ENCODE measurements at places on chromosomes 5 and 9.

- no peak for DNase-seq
Observed at GRCh38 chr9:75033791-75034473, 5.8 kb upstream of the CARNMT1 start.

- DNase-seq = peak; percentile 15
Observed at GRCh38 chr9:81588148-81588871, 101.0 kb downstream of the TLE1 start.

DNA sequence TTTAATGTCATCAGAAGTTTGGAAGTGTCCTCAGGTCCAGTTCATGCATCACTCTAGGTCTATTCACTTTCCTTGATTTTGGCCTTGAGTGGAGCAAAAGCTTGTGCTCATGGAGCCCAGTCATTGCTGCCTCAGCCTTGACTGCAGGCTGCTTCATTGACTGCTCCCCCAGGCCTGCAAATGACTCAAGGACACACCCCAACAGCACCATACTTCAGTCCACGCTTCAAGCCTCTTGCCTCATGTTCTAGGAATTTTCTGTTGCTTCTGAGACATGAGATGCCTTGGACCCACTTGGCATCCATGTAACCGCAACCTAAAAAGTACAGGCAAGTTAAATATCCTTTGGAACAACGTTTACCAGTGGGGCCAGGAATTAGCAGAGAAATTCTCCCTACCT is 193.7 kb downstream of the PIK3R1 start:
- no peak for DNase-seq

- DNase-seq = no peak
Observed at GRCh38 chr5:120101771-120102170, 362.3 kb upstream of the PRR16 start.

DNA sequence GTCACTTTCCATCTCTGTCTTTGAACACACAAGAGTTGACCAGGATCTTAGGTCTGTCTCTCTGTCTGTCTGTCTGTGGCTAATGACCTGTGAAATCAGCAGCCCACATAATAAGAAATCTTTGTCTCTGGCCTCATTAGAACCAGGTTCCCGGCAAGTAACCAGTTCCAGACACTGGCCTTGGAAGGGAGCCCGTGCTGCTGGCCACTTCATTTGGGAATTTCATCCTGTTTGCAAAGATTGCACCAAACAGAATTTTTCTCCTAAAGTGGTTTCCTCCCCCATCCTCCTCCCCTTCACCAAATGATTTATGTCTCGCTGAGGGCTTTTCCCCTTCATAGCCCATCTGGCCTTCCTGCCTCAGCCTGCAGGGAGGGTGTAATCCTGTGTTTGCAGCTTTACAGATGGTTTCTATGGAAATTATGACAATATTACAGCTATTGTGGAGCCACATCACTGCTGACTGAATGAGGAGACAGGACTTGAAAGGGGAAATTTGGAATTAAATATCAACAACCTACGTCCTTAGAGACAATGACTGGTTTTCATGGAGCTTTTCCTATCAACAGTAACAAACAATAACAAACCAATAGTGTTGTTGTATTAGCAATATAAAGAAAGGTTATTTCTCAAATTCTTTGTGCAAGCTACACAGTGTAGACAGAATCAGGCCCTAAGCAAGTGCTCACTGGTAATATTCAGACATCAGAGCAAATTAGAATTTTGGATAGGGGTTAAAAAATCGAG is 25.7 kb downstream of the DPYSL3 start:
- peak; percentile 99 for DNase-seq

DNA sequence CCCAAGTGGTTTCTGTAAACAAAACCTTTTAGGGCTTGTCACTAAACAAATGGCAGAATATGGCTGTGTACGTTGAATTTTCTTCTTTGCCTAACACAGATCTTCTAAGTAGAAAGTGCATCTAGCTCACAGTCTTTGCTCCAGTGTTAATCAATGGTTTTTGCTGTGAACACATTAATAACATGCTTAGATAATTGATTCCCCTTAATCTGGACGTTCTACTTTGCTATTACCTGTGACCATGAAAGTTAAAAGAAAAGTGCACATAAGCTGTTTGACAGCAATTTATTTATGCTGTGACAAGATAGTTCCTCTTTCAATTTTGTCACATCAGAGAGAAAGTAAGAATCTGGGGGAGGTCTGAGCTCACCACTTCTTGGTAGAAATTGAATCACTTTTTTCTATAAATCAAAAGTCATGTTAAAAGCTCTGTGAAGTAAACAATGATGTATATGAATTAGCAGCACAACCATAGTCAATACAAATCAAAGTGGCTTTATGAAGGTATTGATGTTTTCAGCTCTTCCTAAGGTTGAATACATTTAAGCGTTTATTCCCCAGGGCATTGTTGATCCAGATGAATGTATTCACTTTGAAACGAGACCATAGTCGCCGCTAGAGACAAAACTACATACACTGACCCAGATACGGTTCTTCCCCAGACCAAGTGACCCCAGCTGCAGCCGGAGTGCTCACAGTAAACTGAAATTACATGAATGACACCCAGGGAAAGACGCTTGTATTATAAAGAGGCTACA is 174.6 kb upstream of the ZNF608 start:
- DNase-seq = no peak

DNA sequence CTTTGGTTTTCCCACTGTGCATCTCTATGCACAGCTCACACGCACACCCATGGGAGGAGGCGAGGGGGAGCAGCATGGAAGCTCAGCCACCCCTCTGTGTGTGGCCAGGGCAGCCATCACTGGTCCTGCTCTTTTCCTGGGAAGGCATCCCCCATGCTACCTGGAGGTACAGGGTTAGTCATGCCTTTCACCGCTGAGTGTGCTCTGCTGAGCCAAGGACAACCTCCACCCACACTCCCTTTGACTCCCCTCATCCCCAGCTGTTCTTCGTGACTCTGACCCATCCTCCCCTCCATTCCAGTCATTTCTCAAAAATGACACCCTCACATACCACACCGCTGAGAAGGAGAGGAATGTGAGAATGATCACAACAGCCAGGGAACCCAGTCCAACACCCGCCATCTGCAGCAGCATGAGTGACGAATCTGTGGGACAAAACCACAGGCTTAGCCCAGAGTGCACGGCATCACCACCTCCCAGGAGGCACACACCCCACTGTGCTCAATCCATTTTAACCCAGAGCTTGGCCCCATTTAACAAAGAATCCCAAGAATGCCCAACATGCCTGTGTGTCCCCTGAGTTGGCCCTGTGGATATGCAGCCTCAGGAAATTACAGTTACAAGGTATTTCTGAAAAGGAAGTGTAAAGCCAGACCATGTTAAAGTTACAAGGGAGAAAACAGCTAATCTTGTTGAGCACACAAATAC is 133.4 kb downstream of the SUSD1 start:
- peak; percentile 99 for DNase-seq

GRCh38 chr5:148393390-148393741 is 9.6 kb downstream of the FBXO38 start:
- no peak for DNase-seq

DNA sequence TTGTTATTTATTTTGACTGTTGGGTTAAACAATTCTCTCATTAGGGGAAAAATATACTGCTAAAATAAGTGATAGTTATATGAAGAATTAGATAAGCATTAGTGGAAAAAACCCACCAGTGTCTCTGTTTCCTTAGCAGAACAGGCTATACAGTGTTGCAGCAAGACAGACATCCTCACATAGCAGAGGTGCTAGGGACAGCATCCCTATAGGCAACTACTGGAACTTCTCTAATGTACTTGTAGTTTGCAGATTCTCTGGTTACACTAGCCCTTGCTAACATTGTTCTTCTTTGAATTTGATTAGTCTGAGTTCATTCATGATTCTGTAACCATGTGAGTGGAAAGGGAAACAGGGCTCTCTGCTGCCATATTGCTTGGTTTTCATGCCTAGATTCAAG is 661.8 kb upstream of the RGMB start:
- DNase-seq = no peak

- no peak for DNase-seq
Observed at GRCh38 chr5:64384765-64385164, 121.0 kb upstream of the RGS7BP start.

GRCh38 chr9:77544546-77544945 is 103.6 kb downstream of the GNA14 start:
- no peak for DNase-seq

DNA sequence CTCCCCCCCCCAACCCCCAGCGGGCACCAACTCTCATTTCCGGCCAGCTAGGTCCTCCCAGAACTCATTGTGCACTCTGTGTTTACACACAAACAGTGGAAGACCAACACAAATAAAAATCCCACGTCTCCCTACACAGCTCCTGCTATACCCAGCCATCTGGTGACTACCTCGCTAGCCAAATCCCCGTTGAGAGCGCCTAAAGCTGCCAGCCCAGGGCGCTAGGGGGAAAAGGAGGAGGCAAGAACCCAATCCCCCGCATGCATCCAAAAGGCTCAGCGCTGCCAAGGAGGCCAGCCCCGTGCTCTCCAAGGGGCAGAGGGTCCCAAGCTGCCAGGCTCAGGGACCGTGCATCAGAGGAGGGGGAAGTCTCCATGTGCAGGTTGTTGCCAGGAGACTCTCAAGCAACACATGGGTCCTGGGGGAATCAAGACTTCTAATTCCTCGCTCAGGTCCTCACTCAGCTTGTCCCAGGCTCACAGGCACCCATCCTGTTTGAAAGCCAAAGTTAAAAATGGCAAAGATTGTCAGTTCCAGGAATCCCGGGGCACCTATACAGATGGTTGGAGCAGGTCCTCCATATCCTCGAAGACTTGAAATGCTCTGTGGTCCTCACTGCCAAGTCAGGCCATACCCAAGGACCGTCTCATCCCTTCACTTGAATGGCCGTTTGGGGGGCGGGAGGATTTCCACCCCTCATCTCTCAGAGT is 2.7 kb downstream of the ASTN2 start:
- no peak for DNase-seq

- DNase-seq = no peak
Observed at GRCh38 chr9:20990867-20991266, 40.6 kb downstream of the HACD4 start.

DNA sequence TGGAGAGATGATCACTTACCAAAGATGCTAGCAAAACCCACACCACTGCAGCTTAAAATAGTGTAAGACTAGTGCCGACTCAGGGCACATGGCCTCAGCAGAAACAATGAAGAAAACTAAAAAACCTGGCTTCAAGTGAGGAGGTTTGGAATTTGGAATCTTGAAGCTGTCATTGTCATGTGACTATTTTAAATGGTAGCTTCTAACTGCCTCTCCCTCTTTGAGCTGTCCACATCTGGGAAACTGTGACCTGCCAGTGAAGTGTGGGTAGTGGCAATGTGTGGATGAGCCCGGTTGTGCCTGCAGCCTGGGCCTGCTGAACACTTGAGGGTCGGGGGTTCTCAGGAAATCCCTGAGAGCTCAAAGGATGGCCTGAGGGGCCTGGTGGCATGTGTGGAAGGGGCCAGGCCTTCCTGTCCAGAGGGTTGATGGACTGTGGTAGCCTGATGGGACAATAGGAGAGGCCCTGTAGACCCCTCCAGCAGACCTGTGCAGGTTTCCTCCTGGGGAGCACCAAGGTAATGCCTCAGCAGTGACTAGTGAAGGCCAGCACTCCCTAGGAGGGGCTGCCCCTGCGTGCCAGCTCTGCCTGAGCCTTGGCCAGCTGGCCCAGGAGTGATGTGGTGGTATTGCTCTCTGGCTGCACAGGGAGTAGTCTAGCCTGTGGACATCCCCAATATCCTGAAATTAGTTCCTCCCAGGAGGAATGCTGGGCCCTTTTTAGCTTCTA is 13.6 kb downstream of the USP20 start:
- no peak for DNase-seq

DNA sequence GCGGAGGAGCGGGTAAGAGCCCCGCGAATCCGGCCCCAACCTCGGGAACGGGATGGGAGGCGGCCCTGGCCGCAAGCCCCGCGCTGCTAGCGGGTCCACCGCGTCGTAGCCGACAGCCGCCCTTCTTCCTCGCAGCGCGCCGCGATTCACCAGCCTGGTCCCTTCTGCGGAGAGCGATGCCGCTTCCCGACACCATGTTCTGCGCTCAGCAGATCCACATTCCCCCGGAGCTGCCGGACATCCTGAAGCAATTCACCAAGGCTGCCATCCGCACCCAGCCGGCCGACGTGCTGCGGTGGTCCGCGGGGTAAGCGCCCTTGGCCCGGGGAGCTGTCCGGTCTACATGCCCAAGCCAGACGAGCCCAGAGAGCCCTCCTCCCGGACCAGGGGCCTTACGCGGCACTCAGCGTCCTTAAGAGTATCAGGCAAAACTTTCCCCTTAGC is 335 bp downstream of the ROPN1L start:
- no peak for DNase-seq

GRCh38 chr5:143693651-143694252 is 118.2 kb upstream of the HMHB1 start:
- DNase-seq = no peak

GRCh38 chr9:86749894-86750255 is 197.4 kb downstream of the GAS1 start:
- DNase-seq = no peak

- peak; percentile 58 for DNase-seq
Observed at GRCh38 chr5:149172261-149172660, 31.0 kb downstream of the ABLIM3 start.

- DNase-seq = no peak
Observed at GRCh38 chr9:136793086-136793946, 2.2 kb downstream of the TMEM141 start.

DNA sequence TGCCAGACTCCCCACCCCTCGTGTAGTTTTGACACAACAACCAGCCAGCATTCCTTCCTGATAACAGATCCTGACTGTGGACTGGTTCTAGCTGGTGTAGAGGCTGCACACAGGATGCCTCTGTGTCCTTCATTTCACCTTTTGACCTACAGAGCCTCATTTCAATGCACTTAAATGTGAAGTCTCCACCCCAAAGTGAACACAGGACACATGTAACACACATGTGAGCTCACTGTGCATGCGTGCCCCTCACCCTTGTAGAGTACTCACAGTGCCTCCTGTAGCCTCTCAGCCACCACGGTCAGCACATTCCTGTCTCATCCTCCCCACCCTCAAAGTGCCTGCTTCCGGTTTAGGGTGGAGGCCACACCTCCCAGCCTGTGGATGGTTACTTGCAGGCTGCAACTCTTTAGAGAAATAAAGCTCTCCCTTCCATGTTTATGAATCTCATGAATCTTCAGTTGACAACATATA is 11.6 kb upstream of the NKD2 start:
- no peak for DNase-seq

GRCh38 chr5:71011194-71011792 is 13.8 kb downstream of the NAIP start:
- no peak for DNase-seq

DNA sequence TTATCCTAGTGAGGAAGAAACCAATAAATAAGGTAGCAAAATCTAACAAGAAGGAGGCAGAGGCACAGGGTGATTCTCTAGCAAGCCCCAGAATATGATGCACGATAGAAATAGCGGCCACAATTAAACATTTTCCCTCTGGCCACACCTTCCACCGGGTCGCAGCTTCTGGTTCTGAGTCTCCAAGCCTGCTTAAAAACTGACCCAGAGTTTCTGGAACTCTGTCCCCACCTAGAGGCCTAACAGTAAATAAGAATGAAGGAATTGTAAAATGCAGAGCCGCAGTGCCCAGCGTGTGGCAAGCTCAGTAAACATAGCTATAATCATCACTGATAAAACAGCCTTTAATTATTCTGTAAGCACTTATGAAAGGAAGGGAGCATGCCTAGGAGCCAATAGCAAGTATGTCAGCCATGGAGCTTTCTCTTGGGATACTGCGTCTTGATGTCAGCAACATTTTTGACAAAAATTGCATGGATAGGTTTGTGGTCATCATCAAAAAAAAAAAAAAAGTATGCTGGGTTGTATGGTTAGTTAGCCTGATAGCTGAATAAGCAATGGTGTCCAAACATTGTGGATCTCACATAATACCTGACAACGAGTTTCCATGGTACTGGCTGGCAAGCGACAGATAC is 465.5 kb downstream of the DNAH5 start:
- DNase-seq = peak; percentile 44

GRCh38 chr5:131258733-131259132 is 5.1 kb upstream of the CDC42SE2 start:
- DNase-seq = no peak

Data from GM04504 (cell line).